Activated CD8-positive, alpha-beta memory T cell treated with anti-CD3 and anti-CD28 coated beads, Interleukin-2, amount 10 ng/mL, durations not matched to agents 7 days and 5 days (primary cell): ENCODE measurements at places on chromosomes 1 and 21. TPM values are rescaled to one million over a fixed set of nuclear protein-coding genes. Genes with fewer than 3 reads are reported as not detected.

Gene OR2G6
- not detected for total RNA-seq

Gene KCNJ6
- total RNA-seq: not detected

Gene MCOLN3
- 1.1 TPM for total RNA-seq

Gene RGS8
- not detected for total RNA-seq

Gene DSCAM
- not detected for total RNA-seq

Gene ILF2
- total RNA-seq: 193 TPM

Gene CFHR5
- total RNA-seq: not detected

- DNase-seq: no peak
Measured at GRCh38 chr1:9143250-9143649, 14.3 kb upstream of the GPR157 start.

GRCh38 chr1:7369866-7370265, 401.2 kb upstream of the VAMP3 start:
- no peak for DNase-seq

DNA sequence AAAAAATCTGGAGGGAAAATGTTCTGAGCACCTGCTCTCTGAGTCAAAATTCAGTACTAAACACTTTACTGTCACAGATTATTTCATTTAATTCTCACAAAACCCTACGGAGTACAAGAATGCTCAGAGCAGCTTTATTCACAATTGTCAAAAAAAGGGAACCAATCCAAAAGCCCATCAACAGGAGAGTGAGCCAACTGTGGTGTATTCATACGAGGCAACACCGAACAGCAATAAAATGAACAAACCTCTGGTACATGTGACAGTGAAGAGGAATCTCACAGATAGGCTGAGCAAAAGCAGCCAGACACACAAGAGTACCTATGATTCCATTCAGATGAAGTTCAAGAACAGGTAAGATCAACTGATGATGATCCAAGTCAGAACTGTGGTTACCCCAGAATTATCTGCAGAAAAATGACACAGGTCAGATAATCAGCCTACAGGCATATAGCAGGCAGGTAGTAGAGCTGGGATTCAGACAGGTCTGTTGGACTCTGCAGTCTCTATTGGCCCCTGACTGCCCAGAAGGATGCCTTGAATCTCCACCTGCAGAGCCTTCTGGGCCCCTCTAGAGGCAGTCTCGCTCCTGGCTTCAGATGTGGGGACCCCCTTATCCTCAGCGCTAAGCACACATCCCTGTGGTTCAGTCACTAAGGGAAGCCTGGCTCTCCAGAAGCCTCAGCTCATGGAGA, 19.2 kb downstream of the SLC9A1 start:
- no peak for DNase-seq

DNA sequence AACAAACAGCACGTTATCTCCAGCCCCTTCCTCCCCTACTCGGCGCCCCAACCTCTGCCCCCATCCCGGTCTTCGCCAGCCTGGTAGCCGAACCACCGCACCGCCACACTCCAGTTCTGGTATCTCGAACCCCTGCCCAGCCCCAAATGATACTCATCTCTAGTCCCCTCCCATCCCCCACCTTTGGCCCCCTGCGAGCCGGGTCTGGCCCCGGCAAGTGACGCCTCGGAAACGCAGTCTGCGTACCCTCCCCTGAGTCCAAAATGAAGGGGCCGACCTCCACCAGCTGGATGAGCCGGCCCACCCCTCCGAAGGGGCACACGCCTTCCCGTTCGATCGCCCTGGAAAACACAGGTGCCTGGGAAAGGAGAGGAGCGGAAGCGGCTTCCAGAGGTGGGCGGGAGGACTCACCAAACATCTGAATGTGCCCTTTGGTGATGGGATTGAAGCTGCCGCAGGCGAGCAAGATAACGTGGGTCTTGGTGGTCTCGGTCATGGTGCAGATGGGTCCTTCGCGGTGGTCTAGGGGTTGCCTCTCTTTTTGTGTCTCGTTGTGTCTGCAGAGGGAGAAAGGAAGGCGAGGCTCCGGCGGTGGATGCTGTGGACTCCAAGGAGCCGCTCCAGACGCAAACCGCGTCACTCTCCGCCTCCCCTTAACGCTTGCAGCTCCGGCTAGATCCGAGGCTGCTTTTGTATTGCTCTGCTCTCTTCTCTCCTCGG, at the start of gene NMNAT2:
Gene NMNAT2, minus strand, starts transcription at position 609 of the 720 bp plus-strand sequence. Its CDS starts 113 bp downstream, at position 496.
- DNase-seq: no peak

DNA sequence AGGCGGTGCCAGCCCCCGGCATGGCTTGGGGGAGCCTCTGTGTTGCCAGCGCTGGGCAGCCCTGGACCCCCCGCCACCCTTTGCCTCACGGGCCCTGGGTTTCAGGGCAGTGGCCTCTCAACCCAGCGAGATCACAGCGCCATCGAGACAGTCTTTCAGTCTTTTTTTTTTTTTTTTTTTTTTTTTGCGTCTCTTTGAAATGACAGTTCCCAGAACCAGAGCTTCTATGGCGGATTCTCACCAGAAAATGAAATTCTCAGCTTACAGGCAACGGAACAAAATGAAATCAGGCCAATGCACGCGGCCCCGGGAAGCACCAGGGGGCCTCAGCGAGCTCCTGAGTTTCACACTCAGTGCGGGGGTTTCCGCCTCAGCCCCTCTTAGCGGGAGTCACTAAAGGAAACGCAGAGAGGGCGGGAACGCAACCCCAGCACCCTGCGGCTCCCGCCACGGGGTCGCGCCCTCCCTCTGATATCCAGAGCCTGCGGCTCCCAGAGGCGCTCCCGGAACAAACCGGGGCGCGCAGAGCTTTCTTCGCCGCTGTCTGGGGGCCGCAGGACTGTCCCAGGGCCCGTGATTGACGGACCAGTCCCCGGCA, 8.0 kb upstream of the COL6A1 start:
- peak; percentile 83 for DNase-seq

GRCh38 chr1:87650306-87650705, 321.6 kb downstream of the LMO4 start:
- no peak for DNase-seq

DNA sequence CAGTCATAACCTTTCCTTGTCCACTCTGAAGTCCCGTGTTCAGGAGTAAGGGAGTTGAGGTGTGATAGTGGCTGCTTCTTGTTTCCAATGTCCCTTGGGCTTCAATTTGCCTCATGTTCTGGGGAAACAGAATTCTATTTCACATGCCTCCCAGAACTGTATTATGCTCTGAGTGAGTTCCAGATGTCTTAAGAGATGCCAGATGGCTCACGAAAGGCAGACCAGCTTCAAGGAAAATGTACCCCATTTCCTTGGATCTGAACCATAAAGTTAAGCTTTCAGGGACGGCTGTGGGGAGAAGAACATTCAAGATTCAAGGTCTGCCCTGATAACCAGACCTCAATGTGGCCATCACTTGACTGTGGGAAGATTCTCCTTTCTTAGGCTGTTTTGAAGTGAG, 42.4 kb downstream of the C1orf87 start:
- DNase-seq: no peak

DNA sequence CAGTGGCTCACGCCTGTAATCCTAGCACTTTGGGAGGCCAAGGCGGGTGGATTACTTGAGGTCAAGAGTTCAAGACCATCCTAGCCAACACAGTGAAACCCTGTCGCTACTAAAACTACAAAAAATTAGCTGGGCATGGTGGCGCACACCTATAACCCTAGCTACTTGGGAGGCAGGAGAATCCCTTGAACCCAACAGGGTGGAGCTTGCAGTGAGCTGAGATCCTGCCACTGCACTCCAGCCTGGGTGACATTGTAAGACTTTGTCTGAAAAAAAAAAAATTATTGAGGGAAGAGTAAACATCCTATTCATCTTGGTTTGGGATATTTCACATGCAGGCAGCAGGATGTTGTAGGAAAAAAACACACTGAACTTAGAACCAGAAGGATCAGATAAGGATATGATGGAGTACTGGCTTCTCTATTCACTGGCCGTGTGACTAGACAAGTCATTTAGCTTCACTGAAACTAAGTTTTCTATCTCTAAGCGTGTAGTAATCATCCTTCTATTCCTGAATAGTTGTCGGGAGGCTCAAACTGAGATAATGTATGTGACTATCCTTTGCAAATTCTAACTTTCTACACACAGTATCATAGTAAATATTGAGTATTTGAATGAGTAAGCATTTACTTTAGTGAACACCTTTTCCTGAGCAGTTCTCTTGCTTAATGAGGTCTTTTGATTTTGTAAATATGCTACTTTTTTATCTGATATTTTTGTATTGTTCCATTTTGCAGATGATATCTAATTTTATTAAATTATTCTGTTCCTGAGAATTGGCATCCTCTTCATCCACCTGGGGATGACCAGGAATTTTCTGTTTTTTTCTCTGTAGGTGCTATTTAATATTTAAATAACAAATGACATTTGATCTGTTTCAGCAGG, 18.2 kb downstream of the CAP1 start:
- no peak for DNase-seq

DNA sequence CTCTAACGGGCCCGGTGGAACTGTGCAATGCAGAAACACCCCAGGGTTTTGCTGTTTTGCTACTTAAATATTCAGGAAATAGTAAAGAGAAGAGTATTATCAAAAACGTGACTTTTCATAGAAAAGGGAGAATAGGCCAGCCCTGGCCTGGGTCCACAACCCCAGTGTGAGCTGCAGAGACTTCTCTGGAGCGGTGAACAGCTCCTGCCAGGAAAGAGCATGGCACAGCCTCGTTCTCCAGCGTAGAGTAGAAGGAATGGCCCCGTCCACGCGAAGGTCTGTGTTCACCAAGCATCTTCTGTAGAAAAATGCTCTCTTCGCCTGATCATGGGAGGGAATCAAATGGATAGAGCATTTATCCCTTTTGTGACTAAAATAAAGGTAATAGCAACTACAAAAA, 51.4 kb downstream of the PDE9A start:
- no peak for DNase-seq
